ENCODE measurements at places on chromosomes 2 and 18.

DNA sequence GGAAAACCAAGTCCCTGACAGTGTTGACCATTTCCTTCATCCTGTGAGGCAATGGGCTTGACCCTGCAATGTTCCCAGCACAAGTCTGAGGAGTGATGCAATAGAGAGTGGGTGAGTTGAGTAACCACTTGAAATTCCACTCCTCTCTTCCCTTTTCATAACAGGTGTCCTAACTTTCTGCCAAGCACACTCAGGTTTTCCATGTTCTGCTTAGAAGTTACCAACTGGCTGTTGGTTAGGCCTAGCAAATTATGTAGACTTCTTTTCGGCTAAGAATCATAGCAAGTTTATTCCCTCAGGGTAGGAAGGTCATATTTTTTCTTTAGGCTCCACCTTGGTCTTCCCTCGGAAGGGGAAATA, 11.5 kb downstream of the GNLY start:
- no peak for DNase-seq

GRCh38 chr2:130911482-130911881, 74.8 kb downstream of the ARHGEF4 start:
- DNase-seq, result no peak

- DNase-seq, result no peak
Measured at GRCh38 chr2:121828281-121828731, 72.9 kb downstream of the TSN start.

GRCh38 chr2:173415431-173416381, 61.0 kb downstream of the CDCA7 start:
- DNase-seq, result no peak

DNA sequence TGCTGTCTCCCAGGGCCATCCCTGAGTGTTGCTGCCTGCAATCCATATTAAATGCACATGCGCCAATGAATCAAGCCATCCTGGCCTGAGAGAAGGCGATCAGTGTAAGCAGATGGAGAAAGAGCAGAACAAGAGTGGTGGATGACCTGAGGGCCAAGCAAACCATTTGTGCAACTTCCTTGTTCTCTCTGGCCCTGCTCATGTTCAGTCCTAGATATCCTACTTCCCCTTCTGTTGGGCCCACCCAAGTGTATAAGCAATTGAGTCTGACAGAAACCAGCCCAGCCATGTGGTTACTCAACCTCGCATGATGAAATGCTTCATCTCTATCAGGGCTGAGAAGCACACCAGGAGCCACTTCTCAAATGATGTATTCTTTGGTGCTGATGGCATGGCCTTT, 383.1 kb upstream of the ID2 start:
- DNase-seq, result no peak

DNA sequence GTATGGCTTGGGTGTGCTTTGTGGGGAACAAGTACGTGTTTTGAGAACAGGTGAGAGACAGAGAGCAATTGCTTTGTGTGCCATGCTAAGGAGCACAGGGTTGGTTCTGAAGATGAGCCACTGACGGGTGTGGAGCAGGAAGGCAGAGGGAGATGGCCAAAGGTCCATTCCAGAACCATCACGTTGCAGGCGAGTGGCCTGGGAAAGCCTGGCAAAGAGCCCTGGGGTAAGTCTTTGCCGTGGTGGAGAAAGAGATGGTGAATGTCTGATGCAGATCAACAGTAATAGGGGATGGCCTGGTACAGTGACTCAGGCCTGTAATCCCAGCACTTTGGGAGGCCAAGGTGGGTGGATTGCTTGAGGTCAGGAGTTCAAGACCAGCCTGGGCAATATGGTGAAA, 93.5 kb upstream of the ZNF521 start:
- DNase-seq, result no peak

DNA sequence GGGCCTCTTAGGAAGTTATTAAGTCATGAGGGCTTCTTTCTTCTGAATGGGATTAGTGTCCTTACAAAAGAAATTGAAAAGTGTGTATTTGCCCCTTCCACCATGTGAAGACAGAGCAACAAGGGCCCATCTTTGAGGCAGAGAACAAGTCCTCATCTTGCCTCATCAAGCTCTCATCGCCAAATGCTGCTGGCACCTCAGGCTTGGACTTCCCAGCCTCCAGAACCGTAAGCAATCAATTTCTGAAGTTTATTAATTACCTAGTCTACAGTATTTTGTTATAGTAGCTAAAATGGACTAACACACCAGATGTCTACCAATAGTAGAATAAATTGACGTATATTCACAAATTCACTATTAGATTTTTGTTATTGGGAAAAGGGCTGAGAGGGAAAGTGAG, 74.6 kb downstream of the CCDC148 start:
- no peak for DNase-seq

- DNase-seq, result no peak
Measured at GRCh38 chr2:46878886-46879285, 36.7 kb downstream of the MCFD2 start.

GRCh38 chr2:63049970-63050333, 678 bp upstream of the OTX1 start:
- peak; percentile 51 for DNase-seq

- DNase-seq, result no peak
Measured at GRCh38 chr18:62206593-62206992, 19.5 kb downstream of the RELCH start.

DNA sequence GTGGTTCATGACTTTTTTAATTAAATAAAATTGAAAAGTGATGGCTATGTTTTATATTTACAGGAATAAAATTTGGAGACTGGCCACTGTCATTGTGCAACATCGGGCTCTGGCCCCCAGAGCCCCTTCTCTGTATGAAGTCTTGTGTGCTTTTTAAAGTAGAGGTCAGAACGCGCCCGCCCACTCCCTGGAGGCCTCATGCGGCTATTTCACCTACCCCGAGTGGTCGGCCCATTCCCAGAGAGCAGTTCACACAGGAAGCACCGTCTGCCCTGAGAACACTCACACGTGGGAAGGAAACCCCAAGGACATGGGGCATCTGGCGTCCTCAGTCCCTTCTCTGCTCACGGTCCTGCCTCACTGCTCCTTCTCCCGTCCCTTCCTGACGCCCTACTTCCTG, 296.9 kb upstream of the SALL3 start:
- DNase-seq, result no peak

GRCh38 chr2:88837511-88838160, 146.2 kb downstream of the RPIA start:
- no peak for DNase-seq

GRCh38 chr18:44882163-44882868, 201.6 kb downstream of the SETBP1 start:
- DNase-seq, result no peak

DNA sequence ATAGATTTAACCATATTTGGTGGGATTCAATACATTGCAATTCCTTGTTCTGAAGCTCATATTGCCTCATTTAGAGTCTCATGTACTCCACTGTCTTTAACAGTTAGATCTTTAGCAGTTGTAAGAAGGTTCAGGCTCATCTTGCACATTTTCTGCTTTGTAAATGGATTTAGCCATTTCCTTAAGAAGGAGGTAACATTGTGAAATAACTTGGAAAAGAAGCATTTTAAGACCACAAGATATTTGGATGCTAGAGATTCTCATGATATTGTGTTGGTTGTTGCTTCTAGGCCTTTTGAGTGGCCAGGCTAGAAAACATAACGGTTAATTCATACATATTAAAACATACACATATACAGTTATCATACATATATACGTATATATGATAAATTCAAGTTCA, 445.8 kb upstream of the NXPH2 start:
- no peak for DNase-seq

- no peak for DNase-seq
Measured at GRCh38 chr2:109318150-109318948, 189.3 kb downstream of the SH3RF3 start.

GRCh38 chr2:234913208-234913626, 38.6 kb upstream of the SH3BP4 start:
- no peak for DNase-seq

All from NCI-H1048 (cell line).